ENCODE measurements at places on chromosomes 1 and 21.

- no peak for DNase-seq
Observed at GRCh38 chr1:197029749-197030148, 37.3 kb downstream of the F13B start.

- DNase-seq: no peak
Observed at GRCh38 chr1:111535256-111536191, 32.1 kb upstream of the ADORA3 start.

DNA sequence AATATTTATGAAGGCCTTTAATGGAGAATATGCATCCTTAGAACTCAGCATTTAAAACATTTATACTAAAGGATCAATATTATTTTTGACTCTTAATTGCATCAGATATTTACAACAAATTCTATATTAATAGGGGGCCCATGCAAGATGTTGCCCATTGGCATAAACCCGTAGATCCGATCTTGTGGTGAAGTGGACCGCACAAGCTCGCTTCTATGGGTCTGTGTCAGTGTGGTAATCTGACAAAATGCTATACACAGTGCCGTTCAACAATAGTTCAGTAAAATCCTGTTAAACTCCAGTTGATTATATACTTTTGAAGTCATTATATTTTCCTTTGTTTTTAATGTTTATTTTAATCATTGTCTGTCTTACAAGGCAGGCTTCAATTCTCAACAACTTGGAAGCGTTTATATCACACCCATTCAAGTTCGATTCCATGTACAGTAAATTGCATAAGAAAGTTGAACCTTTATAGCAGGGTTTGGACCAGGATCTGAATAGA lies 809.2 kb downstream of the USP25 start:
- DNase-seq: no peak

DNA sequence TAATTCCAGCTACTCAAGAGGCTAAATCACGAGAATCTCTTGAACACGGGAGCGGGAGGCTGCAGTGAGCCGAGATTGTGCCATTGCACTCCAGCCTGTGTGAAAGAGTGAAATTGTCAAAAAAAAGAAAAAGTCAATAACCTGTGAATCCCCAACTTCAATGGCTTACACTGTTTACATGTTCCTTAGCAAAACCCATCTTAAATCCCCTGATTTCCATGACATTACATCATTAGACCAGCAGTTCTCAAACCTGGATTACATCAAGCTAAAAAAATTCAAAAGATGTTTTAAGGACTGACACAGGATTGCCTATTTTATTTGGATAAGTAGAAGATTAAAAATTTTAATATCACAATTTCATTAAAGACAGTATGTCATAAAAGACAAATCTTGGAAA lies 12.4 kb downstream of the GPBP1L1 start:
- DNase-seq: no peak

- DNase-seq: no peak
Observed at GRCh38 chr1:44030605-44031251, 534 bp downstream of the SLC6A9 start.

DNA sequence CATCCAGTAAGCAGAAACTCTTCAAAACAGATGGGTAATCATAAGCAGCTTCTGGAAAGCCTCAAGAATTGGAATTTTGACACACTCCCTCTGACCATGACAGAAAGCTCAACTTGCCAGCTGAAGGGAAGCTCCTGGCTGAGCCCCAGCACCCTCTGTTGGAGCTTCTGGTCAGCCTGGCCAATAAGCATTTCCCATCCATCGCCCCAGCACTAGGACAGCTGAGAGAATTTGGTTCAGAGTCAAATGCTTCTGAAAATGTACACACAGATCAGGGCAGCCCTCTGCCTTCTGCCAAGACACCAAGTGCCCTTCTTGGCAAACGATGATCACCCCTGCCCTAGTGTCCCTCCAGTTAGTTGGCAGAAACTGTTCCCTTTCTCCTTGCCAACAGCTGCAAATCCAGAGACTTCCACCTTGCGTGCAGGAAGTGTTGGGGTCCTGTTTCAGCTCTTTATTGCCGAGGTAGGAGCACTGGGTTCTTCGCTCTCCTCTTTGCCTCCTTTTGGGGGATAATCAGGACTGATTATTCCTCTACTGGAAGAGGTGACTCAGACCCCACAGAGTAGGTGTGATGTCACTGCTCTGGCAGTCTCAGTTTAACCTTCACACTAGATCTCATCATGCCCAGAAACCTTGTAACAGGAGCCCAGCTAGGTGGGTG lies 11.9 kb downstream of the PIGV start:
- DNase-seq: no peak

- no peak for DNase-seq
Observed at GRCh38 chr1:30466610-30467009, 256.8 kb downstream of the MATN1 start.

DNA sequence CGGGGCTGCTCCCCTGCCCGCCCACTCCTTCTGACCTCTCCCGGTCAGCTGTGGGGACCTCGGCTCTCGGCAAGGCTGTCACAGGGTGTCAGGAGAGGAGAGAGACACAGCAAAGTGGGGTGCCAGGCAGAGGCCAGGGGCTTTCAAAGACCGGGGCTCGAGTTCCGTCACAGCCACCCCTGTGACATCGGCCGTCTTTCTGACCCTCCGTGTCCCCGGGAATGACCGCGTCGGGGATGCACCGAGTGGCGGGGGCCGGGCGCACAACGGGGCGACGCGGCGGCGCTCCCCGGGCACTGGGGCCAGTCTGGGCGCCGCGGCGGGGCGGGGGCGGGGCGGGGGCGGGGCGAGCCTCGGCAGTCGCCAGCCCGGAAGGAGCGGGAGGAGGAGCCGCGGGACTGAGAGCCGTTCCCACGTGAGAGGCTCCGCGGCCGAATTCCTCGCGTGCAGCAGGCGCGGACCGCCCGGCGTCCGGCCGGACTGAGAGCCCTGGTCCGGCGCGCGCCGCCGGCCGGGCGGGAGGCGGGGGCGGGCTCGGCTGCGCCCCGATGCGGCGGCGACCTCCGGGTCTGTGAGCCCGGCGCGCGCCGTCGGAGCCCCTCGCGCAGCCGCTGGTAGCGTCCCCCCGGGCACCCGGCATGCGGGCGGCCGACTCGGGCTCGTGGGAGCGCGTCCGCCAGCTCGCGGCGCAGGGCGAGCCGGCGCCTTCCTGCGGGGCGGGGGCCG lies 229.7 kb upstream of the TMEM51 start:
- no peak for DNase-seq

DNA sequence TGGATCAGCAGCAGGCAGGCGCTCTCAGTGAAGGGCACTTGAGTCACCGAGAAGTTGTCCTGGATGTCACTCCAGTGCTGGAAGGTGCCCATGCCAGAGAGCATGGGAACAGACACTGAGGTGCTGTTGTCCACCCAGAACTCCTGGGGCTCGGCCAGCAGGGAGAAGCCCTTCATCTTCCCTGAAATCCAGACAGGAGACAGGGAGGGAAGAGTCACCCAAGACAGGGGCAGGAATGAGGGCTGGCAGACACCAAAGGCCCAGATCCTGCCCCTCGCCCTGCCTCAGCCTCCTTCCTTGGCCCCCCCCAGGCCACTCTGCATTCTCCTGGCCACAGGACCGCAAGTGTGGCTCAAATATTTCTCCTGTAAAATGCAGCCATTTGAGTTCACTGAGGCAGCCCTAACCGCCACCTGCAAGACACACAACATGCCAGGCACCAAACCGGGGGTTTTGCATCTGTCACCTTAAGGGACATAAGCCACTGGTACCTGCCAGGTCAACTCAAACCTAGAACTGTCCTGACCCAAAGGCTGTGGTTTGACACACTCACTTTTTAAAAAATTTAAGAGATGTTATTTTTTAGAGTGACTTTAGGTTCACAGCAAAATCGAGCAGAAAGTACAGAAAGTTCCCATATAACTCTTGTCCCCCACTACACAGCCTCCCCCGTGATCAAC lies 7.8 kb downstream of the AGT start:
- DNase-seq: no peak

- DNase-seq: no peak
Observed at GRCh38 chr21:41460578-41461527, 34.8 kb downstream of the MX1 start.

GRCh38 chr21:41611966-41612606 lies 104.1 kb upstream of the TMPRSS2 start:
- DNase-seq: no peak

Data from NCI-H2081 treated with DMSO at 0.1 percent for 48 hours (cell line).